H7 (cell line): ENCODE measurements at places on chromosomes 3 and 15. TPM values are rescaled to one million over a fixed set of nuclear protein-coding genes. Genes with fewer than 3 reads are reported as not detected.

MINAR1 gene
- total RNA-seq = 1.0 and 1.1 TPM in 2 replicates

ZNF501 gene
- total RNA-seq = 0.04 and 0.17 TPM in 2 replicates

RAB5A gene
- 34.4 and 60.0 TPM in 2 replicates for total RNA-seq

GPR149 gene
- total RNA-seq = not detected in 2 replicates

EDEM1 gene
- total RNA-seq = 12.6 and 13.2 TPM in 2 replicates
